Fibroblast of upper back skin (primary cell): ENCODE measurements at places on chromosomes 2 and 18.
A peak's percentile ranks its signal among the peaks of the same experiment; 100 is the strongest.

DNA sequence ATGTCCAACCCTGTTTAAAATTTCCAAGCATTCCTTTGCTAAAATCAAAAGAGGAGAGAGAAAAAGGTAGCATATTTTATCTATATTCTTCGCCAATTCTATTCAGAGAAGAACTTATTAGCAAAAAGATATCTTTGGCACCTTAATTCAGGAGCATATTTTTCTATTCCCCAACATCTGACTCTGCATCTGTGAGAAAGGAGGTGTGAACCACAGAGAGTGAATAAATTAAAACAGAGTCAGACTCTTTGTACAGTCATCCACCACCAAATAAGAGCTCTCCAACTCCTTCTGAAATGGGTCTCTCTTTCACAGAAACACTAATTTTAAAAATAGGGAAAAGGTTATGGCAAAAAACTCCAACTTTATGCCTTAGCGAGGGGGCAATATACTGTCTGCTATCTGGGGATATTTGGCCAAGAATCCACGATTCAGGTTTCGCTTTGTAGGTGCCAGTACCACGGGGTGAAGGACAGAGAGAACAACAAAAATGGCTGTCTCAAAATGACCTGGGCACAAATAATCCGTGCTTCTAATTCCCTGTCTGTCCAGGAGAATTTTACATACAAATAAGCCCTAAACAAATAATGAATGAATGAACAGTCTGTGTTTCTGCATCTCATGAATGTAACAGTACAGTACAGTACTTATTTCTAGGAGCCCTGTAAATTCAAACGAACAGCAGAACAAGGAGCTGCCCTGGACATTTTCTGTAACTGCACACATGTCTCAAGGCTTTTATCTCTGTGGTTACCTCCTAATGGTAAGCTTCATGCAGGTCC lies 43.4 kb downstream of the EPB41L3 start:
- no peak for DNase-seq

DNA sequence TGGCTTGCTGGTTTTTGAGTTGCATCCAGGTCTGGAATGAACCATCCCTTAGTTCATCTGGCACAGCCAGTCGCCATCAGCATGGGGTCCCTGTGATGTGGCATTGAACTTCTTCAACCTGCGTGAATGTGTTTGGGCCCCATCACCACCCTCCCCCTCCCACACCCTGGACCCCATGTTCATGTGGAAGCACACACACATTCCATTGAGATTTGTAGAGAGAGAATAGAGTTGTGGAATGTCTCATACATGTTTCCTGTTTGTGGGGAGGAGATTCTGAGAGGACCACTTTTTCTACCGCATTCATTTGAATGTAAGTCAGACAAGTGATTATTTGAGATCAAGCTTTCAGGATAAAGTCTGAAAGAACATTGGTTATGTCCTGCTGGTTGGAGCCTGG lies 117.6 kb upstream of the EML6 start:
- peak; percentile 76 for DNase-seq

- DNase-seq, result no peak
Measured at GRCh38 chr2:181850936-181851560, 40.5 kb upstream of the ITPRID2 start.

GRCh38 chr2:284896-285492 lies 2.9 kb downstream of the ALKAL2 start:
- DNase-seq, result no peak

DNA sequence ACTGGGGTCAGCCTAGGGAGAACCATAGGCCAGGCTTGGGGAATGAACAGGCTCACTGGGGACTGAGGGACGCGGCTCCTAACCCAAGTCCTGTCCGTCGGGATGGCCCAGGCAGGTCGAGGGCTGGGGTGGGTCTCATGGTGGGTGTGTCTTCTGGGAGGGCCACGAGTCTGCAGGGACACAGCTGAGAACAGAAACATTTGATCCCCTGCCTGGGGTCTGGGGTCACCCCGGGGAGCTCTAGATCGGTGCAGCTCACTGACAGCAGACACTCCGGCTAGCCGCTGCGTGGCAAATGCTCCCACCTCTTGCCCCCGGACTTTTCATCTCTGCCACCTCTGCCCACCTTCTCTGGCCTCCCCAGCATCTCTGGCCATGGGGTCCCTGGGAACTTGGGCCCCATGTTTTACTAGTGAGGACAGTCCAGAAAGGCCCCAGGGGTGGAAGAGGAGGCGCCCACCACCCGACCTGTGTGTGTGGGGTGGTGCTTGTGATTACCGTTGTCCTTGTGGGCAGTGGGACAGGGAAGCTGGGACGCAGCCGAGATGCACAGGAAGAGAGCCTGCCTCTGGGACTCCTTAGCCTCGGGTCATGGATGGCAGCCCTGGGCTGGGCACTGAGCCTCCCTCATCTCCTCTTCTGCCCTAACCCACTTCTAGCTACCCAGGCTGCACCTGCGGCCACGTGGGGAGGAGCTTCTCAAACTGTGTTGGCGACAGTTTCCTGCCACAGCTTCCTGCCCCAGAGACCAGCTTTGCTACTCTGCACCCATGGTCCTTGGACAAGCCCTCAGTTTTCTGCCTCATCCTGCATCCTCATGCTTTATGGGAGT lies 4.9 kb downstream of the ZAP70 start:
- DNase-seq, result no peak

DNA sequence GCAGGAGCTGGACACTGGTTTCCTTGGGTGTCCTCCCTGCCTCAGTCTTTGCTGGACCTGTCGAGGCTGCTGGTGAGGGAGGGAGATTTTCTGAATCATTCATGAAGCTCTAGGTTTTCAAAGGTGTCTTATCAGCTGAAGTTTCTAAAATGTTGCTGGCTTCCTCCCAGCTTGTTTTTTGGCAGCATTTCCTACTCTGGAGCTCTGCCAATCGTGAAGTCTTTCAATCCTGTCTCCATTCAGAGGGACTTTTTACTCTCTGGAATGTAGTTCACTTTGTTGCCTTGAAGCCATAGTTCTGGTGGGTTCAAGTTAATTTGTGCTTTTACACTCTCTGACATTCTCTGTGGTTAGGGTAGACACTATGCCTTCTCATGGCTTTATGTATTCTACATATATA lies 23.9 kb downstream of the SNTG2 start:
- DNase-seq, result peak; percentile 56
